Activated CD4-positive, alpha-beta T cell treated with anti-CD3 and anti-CD28 coated beads, Interleukin-2, amount 50 U/mL, for 24 hours (primary cell): ENCODE measurements at places on chromosomes 6 and 20.

DNA sequence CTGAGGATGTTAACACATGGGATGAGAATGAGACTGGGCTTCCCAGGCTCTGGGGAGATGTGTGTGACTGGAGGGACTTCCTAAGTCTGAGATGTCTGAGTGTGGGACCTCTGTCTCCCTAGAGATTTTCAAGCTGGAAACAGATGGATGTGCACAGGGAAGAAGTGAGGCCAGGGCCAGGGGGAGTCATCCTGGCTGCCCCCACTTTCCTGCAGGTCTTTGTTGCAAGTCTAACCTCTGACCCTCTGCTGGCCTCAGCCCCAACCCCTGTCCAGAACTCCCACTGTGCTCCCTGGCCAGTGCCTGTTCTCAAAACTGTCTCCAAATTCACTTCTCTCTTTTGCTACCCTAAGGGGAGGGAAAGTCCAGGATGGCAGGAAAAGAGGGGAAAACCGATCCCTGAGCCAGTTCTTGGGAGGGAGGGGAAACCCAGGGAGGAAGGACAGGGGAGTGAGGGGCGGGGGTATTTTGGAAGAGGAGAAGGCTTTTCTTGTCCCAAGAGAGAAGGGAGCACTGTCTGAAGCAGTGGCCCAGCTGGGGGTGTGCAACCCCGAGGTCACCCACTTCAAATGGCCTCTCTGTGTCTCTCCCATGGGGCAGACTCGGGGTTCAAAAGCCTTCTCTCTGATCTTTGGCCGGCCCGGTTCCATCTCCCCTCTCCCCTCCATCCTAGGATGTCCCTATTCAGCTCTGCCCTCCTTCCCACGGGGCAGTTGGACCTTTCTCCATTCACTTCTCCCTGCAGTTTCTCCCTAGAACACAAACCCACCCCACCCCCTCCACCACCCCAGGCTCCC lies 3.1 kb downstream of the PPP1R18 start:
- DNase-seq = no peak

DNA sequence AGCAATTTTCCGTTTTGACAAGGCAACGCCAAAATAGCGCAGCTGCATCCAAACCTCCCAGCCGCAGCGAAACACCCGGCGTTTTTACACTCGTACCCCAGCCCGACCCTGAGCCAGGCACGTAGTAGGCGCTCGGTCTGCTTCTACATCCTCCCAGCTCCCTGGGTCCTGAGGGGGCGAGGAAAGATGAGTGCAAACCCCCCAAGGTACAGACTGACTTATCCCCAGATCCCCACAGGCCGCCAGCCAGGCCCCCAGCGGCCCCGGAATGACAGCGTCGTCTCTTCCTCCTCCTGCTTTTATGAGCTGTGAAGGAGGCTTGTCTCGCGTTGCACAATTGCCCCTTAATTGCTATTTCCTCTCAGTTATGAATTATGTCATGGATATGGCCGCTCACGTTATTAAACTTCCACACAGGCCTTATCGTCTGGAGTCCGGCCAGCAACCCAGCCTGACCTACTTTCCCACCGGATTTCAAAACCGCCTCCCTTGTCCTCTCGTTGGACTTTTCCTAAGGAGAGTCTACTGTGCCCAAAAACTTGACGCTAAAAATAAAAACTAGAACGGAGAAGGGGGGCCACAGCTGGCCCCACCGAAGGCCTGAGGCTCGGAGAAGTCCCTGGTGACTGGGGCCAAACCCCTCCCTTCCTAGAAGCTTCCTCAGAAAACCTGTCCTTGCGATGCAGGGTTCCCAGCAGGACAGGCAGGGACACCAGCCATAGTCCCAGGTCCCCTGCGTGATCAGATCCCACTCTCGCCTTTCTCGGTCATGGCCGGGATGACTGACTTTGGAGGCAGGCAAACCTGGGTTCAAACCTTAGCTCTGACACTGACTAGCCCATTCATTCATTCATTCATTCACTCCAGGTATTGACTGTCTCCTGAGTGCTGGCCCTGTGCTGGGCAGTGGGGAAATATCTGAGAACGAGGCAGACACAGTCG lies 130.9 kb upstream of the PTPN1 start:
- DNase-seq = no peak

DNA sequence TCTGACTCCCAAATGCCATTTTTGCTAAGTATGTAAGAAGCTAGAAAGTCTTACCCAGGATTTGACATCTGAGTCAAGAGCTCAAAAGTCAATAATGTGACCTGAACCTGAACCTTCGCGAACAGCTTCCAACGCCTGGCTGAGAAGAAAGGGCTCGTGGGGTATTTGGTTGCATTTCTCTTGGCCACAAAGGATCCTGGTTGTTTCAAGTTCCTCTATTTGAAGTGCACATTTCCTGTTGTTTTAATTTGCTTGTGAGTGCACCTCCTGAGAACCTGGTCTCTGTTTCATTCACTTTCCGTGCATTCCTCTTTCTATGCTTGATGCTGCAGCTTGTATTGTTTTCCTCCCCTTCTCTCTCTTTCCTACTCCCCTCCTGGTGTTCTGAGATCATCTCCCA lies 212.5 kb downstream of the FOXA2 start:
- no peak for DNase-seq

DNA sequence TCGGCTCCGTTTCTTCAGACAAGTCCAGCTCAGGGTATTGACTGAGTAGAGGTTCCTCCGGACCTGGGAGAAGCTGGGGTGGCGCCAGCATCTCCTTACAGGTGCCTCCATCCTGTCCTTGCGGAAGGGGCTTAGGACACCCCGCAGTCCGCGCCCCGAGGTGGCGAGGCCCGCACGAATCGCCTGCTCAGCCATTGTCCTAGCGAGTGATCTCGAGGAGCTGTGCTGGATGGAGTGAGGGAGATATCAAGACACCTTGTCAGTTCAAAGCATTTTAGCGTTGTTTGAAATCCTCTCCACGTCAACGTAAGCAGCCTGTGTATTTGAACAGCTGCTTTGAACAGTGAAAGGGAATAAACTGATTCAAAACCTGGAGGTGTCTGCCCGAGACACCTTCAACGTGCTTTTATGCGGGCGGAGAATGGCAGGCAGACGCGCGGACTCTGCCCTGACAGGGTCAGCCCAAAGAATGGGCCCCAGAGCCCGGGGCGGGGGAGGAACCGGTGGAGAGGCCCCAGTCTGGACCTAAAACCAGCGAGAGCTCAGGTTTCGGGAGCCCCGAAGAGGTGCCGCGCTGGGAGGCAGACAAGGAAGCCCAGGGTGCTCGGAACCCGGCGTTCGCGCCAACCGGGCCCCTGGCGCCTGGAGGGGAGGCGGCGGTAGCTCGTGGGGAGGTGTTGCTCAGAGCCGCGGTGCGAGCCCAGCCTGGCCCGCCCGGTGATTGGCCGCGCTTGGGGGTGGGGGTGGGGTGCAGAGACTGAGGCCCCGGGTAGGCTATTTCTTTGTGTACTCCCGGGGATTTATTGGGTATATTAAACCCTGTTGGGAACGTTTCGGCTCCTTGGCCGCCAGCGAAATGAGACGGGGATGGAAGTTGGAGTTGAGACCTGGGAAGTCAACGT lies 3.1 kb upstream of the POU3F2 start:
- DNase-seq = no peak

GRCh38 chr6:1614448-1615150 lies 4.9 kb downstream of the FOXC1 start:
- DNase-seq = no peak

DNA sequence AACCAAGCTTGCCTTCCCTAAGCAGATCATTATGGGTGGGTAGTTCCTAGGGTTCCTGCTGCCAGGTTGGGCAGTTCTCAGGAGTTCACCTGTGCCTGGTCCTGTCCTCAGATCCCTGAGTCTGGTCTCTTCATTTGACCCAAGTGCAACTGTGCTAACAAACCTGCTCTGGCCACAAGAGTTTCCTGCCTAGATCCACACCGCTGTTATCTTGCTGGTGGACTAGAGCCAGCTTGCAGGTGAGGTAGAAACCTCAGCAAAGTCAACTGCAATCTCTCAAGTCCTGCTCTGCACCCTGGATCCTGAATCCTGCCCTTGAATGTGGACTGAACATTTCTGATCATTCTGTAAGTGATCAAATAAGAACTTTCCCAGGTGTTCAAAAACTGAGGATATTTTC lies 191.8 kb upstream of the LRFN2 start:
- DNase-seq = no peak

DNA sequence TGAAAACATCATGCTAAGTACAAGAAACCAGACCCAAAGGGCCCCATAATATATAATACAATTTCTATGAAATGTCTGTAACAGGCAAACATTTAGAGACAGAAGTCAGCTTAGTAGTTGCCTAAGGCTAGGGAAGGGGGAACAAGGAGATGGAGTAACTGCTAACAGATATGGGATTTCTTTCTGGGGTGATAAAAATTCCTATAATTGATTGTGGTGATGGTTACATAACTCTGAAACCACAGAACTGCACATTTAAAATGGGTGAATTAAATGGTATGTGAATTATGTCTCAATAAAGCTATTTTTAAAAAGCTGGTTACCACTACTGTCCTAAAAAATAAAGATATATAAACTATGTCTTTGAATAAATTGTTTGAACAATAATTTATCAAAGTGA lies 3.2 kb downstream of the CEP162 start:
- DNase-seq = no peak

DNA sequence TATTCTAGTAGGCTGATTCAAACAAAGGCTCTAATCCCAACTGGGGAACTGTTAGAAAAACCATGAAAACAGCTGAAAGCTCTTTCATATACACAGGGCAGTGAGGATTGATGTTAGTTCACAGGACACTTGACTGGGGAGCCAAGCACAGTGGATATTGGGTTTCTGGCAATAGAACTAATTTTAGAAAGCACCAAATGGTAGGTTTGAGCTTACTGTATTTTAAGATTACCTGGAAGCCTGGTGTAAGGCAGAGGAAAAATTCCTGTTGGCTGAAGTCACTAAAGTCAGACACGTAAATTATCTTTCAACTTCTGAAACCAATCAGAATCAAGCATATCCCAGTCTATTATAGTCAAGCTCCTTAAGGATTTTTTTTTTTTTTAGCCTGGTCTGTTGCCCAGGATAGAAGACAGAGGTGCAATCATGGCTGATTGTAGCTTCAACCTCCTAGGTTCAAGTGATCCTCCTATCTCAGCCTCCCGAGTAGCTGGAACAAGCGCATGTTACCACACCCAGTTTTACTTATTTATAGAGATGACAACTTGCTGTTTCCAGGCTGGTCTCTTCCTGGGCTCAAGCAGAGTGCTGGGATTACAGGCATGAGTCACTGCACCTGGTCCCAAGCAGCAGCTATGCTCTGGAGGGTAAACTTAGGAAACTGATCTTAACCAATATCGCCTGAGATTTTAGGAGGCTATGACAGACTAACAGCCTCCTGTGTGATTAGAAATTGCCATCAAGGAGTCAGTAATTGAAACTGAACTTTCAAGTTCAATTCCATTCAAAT lies 32.5 kb upstream of the SYNCRIP start:
- DNase-seq = no peak

DNA sequence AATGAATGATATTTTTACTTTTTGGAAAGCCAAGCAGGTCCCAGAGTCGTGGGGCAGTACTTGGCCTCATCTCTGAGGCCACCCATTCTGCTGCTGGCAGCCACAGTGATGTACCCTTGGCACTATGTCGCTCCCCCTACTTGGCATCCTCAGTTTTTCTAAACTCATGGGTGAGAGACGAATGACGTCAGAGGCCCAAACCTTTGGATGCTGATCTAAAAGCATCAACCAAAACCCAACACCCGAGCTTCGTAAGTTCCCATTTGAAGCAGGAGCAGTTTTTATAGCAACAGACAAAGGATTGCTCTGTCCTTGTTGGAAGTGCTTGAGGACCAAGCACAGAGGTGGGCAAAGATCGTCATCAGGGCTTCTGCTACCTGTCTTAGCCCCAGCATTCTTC lies 212.9 kb downstream of the PAX1 start:
- no peak for DNase-seq

GRCh38 chr20:48411245-48411644 lies 416.6 kb downstream of the PREX1 start:
- DNase-seq = no peak

DNA sequence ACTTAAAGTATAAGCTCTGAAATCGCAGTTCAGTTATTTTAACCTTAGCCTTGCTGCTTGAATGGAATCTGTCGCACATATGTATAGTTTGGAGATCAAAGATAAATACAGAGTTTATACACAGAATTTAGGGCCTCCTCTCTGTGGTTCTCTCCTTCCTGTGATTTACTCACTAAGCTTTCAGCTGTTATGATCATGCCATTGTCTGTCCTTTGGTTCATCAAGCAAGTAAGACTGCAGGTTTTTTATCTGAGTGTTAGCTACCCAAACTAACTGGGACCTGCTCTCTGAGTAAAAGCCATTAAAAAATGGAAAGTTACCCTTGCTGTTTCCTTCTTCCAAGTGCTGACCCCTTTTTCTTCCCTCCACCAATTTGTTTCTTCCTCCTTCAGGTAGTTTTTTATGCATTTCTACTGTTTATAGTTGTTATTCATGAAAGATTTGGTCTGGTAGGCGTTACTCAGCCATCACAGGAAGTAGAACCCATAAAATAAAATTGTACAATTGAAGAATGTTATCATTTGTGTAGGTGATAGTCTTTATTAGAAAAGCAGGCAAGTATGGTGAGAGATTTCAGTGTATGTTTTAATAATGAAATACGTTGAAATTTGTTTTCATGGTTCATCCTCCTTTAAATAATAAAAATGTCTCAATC lies 33.7 kb upstream of the SUMO4 start:
- DNase-seq = no peak

DNA sequence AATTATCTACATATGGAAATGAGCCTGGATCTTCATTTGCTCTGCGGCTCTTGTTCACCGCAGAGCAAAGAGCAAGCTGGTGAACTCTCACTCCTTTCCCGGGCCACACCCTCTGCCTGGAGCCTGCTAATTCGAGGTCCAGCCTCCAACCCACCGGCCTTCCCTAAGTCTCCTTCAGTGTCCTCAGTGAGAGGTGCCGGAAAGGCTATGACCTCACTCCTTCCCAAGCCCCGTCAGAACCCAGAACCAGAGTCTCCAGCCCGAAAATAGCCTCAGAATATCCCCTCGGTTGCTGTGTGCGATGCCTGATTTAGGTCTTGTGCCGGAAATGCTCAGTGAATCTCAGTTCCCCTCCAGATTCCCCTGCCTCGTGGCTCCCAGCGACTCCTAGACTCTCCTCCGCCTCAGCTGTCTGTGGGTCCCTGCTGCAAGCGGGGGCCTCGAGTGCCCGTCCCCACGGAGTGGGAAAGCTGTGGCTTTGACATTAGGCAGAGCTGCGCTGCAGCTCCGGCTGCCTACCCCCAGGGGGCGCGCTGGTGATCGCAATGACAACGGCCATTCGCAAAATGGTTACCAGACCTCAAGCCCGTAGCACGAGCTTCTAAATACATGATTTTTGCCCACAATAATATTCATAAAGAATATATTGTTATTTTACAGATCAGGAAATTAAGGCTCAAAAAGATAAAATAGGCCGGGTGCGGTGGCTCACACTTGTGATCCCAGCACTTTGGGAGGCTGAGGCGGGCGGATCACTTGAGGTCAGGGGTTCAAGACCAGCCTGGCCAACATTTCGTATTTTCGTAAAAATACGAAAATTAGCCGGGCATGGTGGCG lies 4.1 kb upstream of the BNIP5 start:
- DNase-seq = peak; percentile 65

GRCh38 chr6:37714836-37715420 lies 17.2 kb upstream of the MDGA1 start:
- no peak for DNase-seq
